Mesenchymal stem cell (in vitro differentiated cells and primary cell): ENCODE measurements at places on chromosomes 2 and 18.

GRCh38 chr2:50051374-50051773 is 897.1 kb upstream of the FSHR start:
- no peak for DNase-seq

GRCh38 chr2:170761572-170761971 is 8.6 kb upstream of the ERICH2 start:
- no peak for DNase-seq

GRCh38 chr2:117603060-117603459 is 211.4 kb upstream of the DDX18 start:
- no peak for DNase-seq

GRCh38 chr2:24850944-24851343 is 57.7 kb downstream of the CENPO start:
- DNase-seq: no peak

DNA sequence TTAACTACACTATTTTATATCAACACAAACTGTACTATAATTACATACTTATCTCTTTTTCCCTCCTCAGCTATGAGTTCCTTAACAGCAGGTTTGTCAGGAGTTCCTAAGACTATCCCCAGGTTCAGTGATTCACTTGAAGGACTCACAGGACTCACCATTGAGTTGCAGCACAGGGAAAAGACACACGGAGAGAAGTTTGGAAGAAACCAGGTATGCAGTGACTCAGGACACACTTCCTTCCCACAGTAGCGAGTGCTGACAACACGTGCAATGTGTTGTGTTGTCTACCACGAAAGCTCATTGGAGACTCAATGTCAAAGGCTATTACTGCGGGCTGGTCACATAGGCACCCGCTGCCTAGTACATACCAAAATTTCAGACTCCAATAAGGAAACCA is 32.0 kb downstream of the MGAT4A start:
- no peak for DNase-seq
